ENCODE measurements at places on chromosomes 1 and 21.

DNA sequence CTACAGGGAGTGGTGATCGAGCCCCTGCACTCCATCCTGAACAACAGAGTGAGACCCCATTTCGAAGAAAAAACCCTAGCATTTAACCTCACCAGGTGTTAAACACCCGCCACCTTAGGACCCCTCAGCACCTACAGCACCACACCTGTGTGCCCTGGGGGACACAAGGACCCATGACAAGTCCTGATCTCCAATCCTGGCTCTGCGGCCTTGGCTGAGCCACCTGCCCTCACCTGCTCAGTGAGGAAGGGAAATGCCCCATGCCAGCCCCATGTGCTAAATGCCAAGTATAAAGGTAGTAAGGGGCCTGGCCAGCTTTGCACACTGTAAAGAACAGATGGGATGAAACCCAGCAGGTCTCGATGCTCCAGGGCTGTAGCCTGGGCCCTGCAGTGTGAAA, 11.1 kb downstream of the MRTO4 start:
- DNase-seq: no peak

- no peak for DNase-seq
Measured at GRCh38 chr1:64476251-64476952, 6.5 kb downstream of the CACHD1 start.

GRCh38 chr21:27130154-27130553, 163.3 kb upstream of the ADAMTS5 start:
- DNase-seq: no peak

- DNase-seq: no peak
Measured at GRCh38 chr1:208105756-208106155, 138.4 kb downstream of the PLXNA2 start.

DNA sequence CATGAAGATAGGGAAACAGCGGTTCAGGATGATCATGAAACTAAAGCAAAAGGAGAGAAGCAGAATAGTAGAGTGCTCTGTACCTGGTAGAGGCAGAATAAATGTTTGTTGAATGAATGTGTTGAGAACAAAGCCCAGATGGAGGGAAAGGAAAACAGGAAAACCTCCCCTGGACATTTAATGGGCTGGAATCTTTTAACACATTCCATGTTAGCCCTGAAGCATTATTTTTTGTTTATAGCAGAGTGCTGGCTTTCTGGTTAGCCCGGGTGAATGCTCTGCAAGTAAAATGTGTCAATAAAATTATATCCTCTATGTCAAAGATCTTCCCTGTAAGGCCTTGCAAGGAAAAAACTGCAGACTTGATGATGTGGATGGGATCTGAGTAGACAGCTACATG, 60.2 kb downstream of the ABCA4 start:
- no peak for DNase-seq

DNA sequence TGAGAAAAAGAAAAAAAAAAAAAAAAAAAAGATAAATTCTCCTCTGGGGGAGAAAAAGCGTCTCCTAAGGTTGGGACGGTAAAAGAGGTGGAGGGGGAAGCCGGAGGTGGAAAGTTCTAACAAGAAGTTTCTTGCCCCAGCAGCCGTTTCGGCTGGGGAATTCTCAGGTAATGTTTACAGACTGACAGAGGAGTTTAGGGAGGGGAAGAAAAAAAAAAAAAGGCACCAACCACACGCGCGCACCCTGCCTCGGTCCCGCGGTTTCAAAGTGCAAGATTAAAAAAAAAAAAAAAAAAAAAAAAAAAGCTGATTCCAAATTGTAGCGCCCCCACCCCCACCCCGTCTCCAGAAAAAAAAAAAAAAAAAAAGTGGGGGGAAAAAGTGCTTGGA, 504 bp downstream of the DHRS3 start:
- DNase-seq: no peak

- DNase-seq: no peak
Measured at GRCh38 chr1:223631956-223632355, 33.5 kb downstream of the CAPN8 start.

DNA sequence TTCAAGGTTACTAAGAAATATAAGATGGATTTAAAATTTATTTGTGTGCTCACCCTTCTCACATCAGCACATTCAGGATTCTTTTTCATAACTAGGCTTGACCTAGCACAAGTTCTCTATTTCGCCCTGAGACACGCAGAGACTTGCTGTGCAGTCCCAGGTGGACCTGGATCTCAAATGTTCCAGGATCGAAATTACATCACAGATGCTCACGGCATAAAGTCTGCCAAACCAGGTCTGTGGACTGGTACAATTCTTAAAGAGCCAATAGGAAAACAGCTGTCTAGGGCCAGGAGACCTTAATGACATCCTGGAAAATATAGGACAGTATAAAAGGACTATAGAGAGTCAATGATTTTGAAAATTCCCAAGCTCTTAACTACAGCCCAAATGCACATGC, 2.2 kb downstream of the PGBD5 start:
- no peak for DNase-seq

DNA sequence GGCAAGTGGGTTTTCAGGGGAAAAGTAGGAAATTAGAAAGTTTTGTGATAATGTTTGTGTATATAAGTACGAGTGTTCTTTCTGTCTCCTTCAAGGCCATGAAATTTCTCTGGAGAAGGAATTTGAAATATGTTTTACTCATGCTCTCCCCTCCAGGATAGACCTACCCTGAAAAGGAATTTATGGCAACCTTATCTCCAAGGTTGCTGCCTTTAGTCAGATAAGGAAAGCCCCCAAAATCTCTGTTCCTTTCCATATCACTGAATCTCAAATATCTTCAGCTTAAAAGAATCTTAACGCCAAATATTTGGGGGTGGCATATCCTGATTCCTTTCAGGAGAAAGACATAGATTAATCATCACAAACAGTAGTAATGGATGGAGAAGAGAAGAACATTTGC, 499 bp upstream of the C4BPB start:
- DNase-seq: no peak

- no peak for DNase-seq
Measured at GRCh38 chr1:164703960-164704411, 145.0 kb downstream of the PBX1 start.

- DNase-seq: no peak
Measured at GRCh38 chr21:15688809-15689208, 41.0 kb upstream of the USP25 start.

DNA sequence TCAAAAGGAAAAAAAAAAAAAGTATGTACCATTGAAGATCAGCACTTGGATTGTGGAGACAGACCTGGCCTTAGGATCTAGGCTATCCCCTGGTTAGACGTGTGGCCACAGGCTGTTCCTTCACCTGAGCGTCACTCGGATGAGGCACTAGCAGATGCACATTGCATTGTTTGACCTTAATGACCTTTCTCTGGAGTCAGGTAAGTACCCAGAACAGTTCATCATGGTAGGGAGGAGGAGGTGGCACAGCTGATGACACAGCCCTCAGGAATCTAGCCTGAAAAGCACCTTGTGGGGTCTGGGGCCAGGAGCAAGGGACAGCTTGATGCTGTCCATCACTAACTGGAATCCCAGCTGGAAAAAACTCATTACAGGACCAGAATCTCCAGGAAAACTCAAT, 21.2 kb downstream of the NECAP2 start:
- no peak for DNase-seq

- DNase-seq: no peak
Measured at GRCh38 chr1:43987159-43987902, 4.1 kb upstream of the CCDC24 start.

GRCh38 chr1:183807549-183808168, 2.7 kb downstream of the RGL1 start:
- no peak for DNase-seq

DNA sequence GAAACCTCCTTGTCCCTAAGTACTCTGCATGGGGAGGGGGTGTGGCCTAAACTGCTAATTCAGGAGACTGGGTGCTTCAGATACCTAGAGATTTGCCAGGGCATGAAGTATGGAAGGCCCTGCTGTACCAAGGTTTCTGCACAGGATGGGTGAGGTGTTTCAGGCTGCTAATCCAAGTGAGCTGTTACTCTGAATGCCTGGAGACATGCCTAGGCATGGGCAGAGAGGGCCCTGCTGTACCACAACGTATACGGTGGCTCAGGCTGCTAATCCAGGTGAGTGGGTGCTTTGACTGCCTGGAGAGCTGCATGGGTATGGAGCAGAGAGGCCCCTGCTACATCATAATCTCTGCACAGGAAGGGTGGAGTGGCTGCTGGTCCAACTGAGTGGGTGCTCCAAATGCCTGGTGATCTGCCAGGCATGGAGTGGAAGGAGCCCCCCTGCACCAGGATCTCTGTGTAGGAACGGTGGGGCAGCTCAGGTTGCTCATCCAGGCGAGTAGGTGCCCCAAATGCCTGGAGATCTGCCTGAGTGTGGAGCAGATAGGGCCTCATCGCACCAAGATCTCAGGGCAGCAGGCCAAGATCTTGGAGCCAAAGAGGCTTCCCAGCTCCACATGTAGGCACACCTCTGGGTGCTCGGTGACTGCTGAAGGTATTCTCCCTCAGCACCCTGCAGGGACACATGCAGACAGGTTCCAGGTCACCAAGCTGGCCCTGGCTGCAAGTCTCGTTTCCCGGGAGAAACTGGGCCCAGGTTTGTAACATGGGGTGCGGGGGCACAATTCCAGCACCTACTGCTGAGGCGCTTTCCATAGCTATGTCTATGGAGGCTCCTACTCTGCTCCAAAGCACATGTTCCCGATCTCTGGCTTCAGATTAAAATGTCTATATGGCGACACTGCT, 252.5 kb upstream of the PLXNA2 start:
- DNase-seq: no peak

GRCh38 chr1:176903474-176903873, 261.0 kb downstream of the ASTN1 start:
- no peak for DNase-seq

DNA sequence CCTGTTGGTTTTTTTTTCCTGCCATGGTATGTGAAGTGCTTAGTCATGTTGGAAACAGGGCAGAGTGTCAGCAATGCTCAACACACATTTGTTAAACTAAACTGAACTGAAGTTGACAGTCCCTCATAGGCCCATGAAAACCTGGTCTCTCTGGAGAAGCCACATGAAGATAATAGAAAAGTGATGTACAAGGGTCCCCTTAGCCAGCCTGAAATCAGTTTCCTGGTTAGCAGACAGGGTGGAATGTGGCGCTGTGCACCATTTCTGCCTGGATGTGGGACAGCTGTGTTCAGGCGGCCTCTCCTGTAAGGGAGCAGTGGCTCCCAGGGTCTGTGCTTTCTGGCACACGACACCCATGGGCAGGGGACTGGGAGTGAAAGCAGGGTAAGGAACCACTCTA, 9.9 kb upstream of the CHI3L1 start:
- no peak for DNase-seq

DNA sequence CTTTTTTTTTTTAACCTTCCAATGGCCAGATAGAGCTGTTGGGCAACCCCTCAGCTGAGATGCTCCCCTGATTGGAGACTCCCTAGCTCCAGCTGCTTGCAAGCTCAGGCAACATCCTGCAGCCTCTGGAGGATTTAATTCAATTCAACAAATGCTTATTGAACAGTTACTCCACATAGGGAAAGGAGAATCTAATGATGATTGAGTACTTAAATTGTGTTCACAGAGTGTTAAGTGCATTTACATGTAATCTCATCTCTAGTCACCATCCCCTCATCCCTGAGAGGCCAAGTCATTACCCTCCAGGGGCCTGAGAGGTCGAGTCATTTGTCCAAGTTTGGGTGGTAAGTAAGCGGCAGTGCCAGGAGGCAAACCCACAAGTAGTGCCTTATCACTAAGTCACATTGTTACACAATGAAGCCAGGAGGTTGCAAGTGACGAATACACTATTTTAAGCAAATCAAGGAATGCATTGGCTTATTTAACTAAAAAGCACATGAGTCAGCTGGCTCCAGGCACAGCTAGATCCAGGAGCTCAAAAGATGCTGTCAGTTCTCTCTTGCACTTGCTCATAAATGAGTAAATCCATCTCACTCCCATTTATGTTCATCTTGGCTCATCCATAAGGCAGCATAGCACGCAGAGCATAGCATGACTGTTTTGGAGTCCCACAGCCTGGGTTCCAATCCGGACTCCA, 64.3 kb downstream of the OPTC start:
- no peak for DNase-seq

GRCh38 chr1:165659581-165659895, 28.5 kb downstream of the MGST3 start:
- no peak for DNase-seq

GRCh38 chr1:210418863-210419650, 90.4 kb downstream of the HHAT start:
- DNase-seq: no peak

GRCh38 chr1:159132271-159132881, 39.0 kb upstream of the CADM3 start:
- peak; percentile 30 for DNase-seq

- DNase-seq: no peak
Measured at GRCh38 chr1:116529681-116530080, 41.1 kb downstream of the CD58 start.

DNA sequence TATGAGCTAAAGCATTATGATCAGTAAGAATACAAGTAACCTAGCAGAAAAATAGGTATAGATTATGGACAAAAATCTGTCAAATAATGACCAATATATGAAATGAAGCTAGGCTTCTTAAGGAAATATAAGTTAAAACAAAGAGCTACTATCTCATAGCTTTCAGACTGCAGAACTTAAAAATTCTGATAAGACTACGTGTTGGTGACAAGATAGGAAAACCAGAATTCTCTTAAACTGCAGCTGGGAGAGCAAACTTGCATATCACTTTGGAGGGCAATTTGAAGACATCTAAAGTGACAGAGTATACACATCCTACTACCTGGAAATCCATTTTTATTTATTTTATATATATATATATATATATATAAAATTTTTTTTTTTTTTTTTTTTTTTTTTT, 65.5 kb downstream of the LTN1 start:
- DNase-seq: no peak

DNA sequence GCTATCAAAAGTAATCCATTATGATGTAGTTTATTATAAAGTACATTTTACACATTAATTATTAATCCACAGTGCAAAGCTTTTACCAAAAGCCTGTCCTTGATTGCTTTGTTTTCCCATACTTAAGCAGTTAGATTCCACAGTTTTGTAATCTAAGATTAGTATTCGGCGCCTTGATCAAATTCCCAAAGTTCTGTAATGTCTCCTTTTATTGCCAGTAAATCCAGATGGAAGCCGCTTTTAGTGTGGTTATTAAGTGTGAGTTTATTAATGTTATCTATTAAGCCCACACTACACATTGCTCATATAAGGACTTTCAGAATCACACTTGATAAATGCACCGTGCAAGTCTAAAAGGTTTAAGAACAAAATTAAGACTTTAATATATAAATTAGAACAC, 199.2 kb upstream of the PKN2 start:
- no peak for DNase-seq

DNA sequence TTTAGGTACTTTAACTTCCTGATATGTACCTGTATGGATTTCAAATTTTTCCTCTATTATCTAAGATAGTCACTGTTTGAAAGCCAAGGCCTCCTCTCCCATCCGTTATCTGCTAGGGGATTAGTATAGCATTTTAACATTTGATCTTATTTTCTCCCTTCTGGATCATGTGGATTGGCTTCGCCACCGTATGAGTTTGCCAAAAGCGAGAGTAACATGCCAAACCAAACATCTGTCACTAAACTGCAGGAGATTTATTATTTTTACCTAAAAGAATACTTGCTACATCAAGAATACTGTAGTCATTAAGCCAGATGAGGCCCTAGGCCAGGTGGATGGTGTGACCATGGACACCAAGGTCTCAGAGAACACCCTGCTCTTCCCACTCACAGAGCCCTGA, 28.5 kb upstream of the EEIG2 start:
- no peak for DNase-seq
